Stromal cell of bone marrow (primary cell): ENCODE measurements at places on chromosomes 4 and X.

DNA sequence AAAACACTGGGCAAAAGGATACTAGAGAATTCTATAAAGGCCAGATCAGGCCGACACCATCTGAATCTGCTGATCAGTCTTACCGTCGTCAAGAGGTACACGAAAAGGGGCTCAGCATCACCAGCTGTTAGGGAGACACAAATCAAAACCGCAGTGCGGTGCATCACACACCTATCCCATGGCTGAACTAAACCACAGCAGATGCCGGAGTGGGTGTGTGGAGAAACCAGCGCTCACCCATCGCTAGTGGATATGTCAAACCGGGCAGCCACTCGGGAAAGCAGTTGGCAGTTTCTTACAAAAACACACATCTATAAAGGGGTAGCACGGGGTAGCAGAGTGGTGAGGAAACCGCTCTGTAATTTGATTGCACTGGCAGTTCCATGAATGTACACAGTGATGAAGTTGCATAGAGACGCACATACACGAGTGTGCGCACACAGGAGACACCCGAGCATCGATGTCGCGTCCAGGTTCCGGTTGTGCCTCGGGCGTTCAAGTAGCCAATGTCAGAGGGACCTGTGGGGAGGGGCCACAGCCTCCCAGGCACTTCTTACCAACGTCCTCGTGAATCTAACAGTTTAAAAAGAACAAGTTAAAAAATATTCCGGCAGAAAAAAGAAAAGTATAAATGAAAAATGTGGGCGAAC is 23.1 kb upstream of the CCNQ start:
- DNase-seq = no peak

GRCh38 chr4:75325318-75325979 is 188.8 kb downstream of the RCHY1 start:
- no peak for DNase-seq

- DNase-seq = no peak
These were observed 28.1 kb downstream of the SLC30A9 start for GRCh38 chr4:42018451-42018850.

DNA sequence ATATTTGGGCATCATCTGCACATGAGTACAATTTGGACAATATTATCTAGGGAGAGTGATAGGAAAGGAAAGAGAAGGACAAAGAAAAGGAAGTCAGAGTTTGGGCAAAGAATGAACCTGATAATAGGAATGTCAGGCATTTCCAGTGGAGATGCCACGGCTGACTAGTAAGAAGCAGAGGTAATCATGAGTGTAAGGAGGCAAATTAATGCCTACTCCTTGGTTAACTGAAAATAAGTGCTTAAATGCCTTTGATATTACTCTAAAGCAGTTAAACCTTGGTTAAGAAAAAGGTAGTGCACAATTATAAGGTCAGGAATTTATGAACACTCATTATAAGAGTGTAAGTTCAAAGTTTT is 99.2 kb upstream of the DDIT4L start:
- no peak for DNase-seq

GRCh38 chrX:323721-324628 is 5.4 kb upstream of the GTPBP6 start:
- peak; percentile 11 for DNase-seq

DNA sequence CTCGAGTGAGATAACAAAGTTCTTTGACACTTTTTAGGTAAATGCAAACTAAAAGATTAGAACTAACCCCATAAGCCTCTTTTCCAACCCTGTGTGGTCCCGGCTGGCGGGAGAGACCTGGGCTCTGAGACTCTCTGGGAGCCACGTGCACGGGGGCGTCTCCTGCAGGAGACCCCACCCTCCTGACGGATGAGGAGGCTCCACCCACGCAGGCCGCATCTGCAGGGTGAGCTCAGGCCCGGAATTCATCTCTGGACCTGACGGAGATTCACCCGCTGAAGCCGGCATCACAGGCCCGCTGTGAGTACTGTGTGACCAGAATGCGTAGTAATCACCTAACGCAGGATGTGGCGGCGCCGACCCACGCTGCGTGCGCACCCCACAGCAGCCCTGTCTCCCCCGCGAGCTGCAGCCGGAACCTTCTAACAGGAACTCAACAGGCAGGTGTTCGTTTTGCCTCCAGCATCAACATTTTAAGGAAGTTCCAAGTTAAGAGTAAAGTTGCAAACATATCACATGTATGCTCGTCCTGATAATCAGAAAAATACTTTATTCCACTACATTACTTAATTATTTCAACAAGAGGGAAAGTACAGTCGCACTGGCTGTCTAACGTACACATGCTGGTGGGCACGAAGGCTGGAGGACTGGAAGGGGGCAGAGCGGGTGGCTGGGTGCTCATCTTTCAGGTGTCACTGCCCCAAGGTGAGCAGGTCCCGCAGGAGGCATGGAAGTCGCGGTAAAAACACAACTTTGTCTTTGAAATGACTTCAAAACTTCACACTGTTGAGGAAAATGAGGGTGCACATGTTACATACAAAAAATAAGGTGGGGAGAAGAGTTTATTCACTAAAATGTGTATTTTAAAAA is 44.5 kb downstream of the FGFRL1 start:
- DNase-seq = no peak
